ENCODE measurements at places on chromosomes 12 and 14. TPM values are rescaled to one million over a fixed set of nuclear protein-coding genes. Genes with fewer than 3 reads are reported as not detected.
A peak's percentile ranks its signal among the peaks of the same experiment; 100 is the strongest.

Gene DNAI7
- not detected for polyA plus RNA-seq

Gene PLBD1
- polyA plus RNA-seq: 0.21 TPM

GRCh38 chr12:59067083-59067482 lies 146.8 kb upstream of the LRIG3 start:
- no peak overlapping the region for H3K27ac ChIP-seq
- no peaks in the 10 kb centered on the region for H3K36me3 ChIP-seq
- no peaks in the 10 kb centered on the region for H3K4me1 ChIP-seq
- H3K4me3 ChIP-seq: no peak overlapping the region

Gene STON2
- polyA plus RNA-seq: not detected

DNA sequence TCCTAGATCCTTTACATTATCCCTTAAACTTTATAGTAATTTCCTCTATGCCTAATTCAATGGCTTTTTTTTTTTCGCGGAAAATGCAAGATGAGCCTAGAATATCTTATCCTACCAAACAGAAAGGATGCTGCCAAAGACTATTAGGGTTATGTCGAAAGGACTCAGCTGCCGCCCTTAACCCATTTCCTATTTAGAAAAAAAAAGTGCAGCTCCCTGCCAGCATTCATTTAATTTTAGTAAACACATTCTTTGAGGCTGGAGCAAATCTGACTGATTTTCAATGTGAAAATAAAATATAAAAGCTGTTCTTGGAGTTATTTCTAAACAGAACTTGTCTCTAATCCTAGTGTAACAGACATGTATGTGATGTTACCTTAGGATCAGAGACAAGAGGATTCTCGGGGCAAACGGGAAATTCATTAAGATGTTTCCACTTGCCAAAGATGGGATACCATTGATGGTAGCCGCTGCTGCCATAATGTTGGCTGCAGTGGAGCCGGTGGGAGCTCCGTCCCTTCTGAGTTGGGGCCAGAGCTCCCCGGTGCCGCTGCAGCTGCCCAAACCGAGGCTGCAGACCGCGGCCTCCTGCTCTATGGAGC lies 8.2 kb upstream of the A2M start:
- H3K27ac ChIP-seq: no peak overlapping the region
- DNase-seq: no peak
- no peaks in the 10 kb centered on the region for H3K27me3 ChIP-seq
- H3K4me1 ChIP-seq: no peaks in the 10 kb centered on the region

GRCh38 chr14:34665785-34666435 lies 36.0 kb upstream of the SNX6 start:
- no peak for DNase-seq
- peaks cover 21% of the 10 kb centered on the region for H3K4me1 ChIP-seq
- no peaks in the 10 kb centered on the region for H3K27me3 ChIP-seq
- peak overlapping the region; percentile 56 for H3K4me3 ChIP-seq
- H3K27ac ChIP-seq: peak overlapping the region; percentile 64

Gene ZCRB1
- polyA plus RNA-seq: 81.8 TPM

GRCh38 chr14:106776395-106776983 lies 1250.1 kb downstream of the TMEM121 start:
- H3K27ac ChIP-seq: no peak overlapping the region
- DNase-seq: no peak
- H3K4me3 ChIP-seq: no peak overlapping the region
- H3K4me1 ChIP-seq: no peaks in the 10 kb centered on the region
- H3K27me3 ChIP-seq: no peaks in the 10 kb centered on the region

DNA sequence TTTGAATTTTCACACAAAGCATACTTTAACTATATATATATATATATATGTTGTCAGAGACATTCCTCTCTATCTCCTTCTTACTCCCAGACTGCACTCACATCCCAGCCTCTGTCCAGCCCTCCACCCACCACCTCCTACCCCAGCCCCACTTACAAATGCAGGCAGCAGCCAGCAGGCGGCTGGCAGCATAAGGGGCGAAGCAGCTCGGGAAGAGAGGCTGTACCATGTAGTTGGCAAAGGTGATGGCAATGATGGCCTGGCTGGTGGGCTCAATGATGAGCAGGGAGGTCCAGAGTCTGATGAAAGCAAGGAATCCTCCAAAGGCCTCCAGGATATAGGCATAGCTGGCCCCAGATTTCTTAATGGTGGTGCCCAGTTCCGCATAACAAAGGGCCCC lies 2.5 kb downstream of the SLC7A7 start:
- no peak for DNase-seq
- no peaks in the 10 kb centered on the region for H3K27me3 ChIP-seq
- H3K4me3 ChIP-seq: no peak overlapping the region
- H3K27ac ChIP-seq: no peak overlapping the region
- H3K4me1 ChIP-seq: no peaks in the 10 kb centered on the region

Gene RIMBP2
- polyA plus RNA-seq: not detected

DNA sequence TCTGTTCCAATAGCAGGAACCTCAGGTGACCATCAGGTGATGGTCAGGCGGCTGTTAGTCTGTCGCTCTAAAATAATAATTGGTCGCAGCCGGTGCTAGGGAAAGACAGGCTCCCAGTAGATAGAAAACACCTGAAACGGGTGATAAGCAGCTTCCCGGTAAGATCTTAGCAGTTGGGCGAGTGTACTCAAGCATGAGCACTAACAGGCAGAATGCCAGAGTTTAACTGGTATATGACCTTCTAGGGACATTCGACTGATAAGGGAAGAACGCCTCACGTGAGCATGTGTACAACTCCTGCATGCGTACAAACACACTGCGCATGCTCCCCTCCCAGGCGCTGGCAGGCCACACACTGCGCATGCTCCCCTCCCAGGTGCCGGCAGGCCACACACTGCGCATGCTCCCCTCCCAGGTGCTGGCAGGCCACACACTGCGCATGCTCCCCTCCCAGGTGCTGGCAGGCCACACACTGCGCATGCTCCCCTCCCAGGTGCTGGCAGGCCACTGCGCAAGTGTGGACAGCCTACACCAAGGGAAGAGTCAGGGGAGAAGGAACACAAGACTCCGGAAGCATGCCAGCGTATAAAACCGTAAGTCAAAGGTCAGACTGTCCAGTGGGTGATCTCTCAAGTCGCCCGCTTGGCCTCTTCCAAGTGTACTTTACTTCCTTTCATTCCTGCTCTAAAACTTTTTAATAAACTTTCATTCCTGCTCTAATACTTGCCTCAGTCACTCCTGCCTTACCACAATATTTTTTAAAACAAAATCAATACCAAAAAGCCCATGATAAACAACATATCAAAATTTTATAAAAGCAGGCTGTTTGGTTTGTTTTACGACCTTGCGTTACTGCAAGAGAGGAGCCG lies 24.5 kb downstream of the GPRC5D start:
- no peak overlapping the region for H3K27ac ChIP-seq
- peak overlapping the region; percentile 66 for H3K4me3 ChIP-seq
- peaks cover 2% of the 10 kb centered on the region for H3K27me3 ChIP-seq
- no peaks in the 10 kb centered on the region for H3K36me3 ChIP-seq

DNA sequence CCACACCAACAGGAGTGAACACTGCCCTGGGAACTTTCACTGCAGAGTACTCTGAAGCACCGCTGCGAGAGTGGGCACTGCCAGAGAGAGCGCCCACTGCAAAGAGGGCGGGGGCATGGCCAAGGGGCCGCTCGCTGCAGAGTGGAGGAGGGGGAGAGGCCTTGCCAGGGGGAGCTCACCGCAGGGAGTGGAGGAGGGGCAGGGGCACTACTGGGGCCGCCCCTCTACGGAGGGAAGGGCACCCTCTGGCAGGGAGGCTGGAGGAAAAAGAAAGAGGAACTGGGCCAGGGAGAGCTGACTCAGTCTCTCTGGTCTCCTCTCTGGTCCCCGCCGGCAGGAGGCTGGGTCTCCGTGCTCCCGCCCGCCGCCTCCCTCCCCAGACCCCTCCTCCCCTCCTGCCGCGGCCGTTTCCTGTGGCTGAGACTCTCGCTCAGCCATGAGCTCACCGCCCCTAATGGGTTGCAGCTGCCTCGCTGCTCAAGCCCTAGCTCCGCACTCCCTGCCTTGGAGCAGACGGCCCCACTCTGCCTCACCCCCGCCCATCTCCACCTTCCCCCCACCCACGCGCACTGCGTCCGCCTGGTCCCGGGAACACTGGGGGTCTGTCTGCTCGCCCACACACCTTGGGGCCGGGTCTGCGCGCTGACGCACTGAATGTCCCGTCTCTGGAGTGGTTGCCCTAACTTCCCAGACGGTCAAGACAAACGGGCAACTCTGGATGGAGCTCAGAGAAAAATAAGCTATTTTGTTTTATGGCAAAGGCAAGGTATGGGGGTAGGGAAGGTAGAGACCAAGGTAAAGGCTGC lies 1.3 kb downstream of the ARHGEF40 start:
- DNase-seq: peak; percentile 46
- no peaks in the 10 kb centered on the region for H3K36me3 ChIP-seq
- H3K4me1 ChIP-seq: peaks cover 34% of the 10 kb centered on the region
- peaks cover 36% of the 10 kb centered on the region for H3K27me3 ChIP-seq

DNA sequence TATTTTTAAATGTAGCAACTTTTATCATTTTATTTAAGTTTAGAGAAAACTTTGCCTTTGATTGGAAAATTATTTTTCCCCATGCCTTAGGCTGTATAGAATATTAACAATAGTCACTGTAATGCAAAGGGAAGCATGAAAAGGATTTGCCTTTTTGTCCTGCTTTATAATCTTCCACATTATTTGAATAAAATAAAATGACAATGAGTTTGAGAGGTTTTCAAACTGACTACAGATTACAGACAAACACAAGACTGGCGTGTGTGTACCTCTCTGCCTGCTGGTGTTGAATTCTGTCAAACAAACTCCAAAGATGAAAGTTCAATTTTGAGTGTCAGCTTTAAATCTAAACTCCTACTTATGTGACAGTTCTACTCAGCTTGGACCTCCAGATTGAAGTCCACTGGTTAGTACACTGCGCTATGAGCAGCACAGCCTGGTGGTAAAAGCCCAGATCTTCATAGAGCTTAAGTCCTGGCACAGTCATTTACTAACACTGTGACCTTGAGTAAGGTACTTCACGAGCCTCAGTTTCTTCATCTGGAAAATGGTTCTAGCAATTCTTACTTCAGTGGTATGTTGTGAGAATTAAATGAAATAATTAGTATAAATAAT lies 98.3 kb upstream of the CPNE8 start:
- no peaks in the 10 kb centered on the region for H3K4me1 ChIP-seq
- no peaks in the 10 kb centered on the region for H3K36me3 ChIP-seq
- H3K27me3 ChIP-seq: no peaks in the 10 kb centered on the region
- no peak overlapping the region for H3K4me3 ChIP-seq
- H3K27ac ChIP-seq: no peak overlapping the region
- no peak for DNase-seq

DNA sequence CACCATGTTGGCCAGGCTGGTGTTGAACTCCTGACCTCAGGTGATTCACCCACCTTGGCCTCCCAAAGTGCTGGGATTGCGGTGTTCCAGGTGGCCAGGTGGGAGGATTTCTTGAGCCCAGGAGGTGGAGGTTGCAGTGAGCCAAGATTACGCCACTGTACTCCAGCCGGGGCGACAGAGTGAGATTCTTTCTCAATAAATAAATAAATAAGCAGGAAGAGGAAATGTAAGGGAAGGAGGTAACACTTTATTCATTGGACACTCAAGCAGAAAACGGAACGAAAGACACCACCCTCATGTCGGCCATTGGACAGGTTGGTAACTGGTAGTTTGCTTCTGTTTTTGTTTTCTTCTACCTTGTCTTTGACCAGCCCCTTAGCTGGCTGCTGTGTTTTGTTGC lies 13.0 kb upstream of the NFATC4 start:
- no peak for DNase-seq
- H3K27ac ChIP-seq: no peak overlapping the region
- no peak overlapping the region for H3K4me3 ChIP-seq
- H3K4me1 ChIP-seq: no peaks in the 10 kb centered on the region
- peaks cover 21% of the 10 kb centered on the region for H3K27me3 ChIP-seq
- no peaks in the 10 kb centered on the region for H3K36me3 ChIP-seq

DNA sequence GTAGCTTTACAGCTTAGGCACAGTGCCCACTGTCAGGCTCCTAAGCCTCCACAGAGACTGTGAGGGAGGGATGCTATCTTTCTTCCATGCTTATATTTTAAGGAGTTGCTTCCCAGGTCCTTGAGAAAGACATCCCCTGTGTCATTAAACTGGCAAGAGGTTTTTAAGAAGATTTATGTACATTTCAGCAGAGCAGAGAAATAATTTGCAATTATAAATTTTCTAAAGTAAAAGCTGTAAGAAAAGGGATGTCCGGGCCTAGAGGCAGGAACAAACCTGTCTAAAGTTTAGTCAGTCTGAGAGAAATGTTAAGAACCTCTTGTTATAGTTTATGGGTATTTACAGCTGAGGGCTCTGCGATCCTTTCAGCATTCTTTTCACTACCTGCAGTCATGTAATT lies 716.1 kb downstream of the SLC16A7 start:
- H3K36me3 ChIP-seq: no peaks in the 10 kb centered on the region
- no peak overlapping the region for H3K4me3 ChIP-seq
- H3K4me1 ChIP-seq: no peaks in the 10 kb centered on the region
- H3K27me3 ChIP-seq: no peaks in the 10 kb centered on the region

Gene HOXC10
- not detected for polyA plus RNA-seq

- no peak for DNase-seq
- peaks cover 10% of the 10 kb centered on the region for H3K4me1 ChIP-seq
- no peaks in the 10 kb centered on the region for H3K27me3 ChIP-seq
- H3K36me3 ChIP-seq: no peaks in the 10 kb centered on the region
- H3K27ac ChIP-seq: no peak overlapping the region
Observed at GRCh38 chr12:75816897-75817296, 214.7 kb downstream of the PHLDA1 start.

Measured in CD4-positive, CD25-positive, alpha-beta regulatory T cell (primary cell).